Smooth muscle cell of the brain vasculature (primary cell): ENCODE measurements at places on chromosomes 13 and 19.
A peak's percentile ranks its signal among the peaks of the same experiment; 100 is the strongest.

GRCh38 chr19:14411161-14411937 lies 7.8 kb downstream of the DDX39A start:
- no peak for DNase-seq

- no peak for DNase-seq
Measured at GRCh38 chr13:113726961-113727411, 32.0 kb upstream of the TMEM255B start.

- no peak for DNase-seq
Measured at GRCh38 chr19:33905937-33906577, 109.4 kb downstream of the KCTD15 start.

DNA sequence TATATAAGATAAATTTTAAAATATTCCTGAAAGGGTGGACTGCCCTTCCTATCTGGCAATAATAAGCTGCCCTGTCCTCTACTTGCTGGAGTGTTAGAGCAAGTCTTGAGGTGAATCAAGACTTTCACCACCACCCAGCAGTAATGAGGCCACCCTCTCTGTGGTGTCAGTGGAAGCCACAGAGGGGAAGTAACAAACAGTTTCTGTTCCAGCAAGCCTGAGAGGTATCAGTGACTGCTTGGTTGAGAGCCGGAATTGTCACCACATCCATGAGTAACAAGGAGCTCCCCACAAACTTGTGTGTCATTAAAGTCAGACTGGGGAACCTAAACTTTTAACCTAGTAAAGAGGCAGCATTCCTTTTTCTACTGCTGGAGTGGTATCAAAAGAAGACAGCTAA lies 532.7 kb upstream of the SPRY2 start:
- no peak for DNase-seq

- DNase-seq, result no peak
Measured at GRCh38 chr13:50509771-50510441, 333.6 kb downstream of the DLEU7 start.

DNA sequence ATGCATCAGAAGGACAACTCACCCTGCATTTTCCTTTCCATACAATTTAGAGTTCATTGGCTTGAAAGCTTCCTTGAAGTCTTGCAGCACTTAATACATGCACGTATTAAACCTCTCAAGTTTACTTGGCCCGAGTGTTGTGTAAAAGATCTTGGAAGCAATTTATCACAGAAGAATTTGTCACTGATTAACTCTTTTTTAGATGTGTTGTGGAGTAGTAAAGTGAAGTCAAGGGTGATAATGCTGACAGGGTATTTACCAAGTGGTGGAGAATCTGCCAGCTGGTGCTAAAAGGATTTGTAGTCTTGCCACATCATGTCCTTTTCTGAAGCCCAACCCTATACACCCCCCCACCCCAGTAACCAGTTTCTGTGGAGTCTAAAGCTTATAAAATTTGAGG lies 421.0 kb upstream of the MIR17HG start:
- no peak for DNase-seq

DNA sequence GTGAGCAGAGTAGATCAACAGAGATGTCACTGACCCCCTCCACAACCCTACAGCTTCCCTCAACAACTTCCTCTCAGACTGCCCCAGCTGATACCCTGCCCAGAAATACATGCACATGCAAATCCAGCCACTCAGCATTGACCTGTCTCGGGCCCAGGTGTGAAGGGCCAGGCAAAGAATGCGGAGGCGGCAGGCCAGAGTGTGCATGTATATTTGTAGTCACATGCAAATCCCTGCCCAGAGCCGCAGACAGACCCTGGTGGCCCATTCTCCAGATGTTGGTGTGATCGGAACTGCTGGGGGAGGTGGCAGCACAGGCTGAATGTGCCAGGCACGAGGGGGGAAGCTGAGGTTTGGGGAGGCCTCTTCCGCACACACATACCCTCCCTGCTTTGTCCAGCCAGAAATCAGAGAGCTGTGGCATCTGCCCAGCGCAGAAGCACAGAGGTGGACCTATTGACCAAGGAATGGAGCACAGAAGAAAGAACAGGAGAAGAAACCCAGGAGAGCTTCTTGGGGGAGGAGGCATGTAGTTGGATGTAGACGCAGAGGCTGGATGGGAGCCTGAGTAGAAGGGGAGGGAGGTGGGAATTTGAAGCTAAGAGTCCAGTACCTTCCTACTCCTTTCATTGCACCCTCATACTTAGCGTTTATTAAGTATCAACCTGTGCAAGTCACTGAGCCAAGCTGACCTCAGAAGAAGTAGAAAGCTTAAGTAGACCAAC lies 14.4 kb downstream of the MEF2B start:
- no peak for DNase-seq

GRCh38 chr19:50451223-50451534 lies 18.5 kb downstream of the MYBPC2 start:
- no peak for DNase-seq

- no peak for DNase-seq
Measured at GRCh38 chr13:70634893-70635292, 526.6 kb upstream of the KLHL1 start.

DNA sequence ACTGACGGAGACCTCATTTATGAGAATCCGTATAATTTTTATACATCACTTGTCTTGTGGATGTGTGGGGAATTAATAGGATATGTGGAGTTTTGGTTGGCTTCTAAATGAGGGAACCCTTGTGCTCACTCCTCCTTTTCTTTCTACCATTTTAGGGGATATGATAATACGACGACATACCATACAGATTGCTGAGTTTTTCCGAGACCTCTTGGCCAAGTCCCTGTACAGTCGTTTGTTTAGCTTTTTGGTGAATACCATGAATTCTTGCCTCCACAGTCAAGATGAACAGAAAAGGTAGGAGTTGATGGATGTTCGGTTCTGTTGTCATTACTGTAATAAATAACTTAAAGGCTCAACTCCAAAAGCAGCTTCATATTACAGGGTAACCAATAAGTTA lies 335.2 kb downstream of the MYO16 start:
- DNase-seq, result no peak

DNA sequence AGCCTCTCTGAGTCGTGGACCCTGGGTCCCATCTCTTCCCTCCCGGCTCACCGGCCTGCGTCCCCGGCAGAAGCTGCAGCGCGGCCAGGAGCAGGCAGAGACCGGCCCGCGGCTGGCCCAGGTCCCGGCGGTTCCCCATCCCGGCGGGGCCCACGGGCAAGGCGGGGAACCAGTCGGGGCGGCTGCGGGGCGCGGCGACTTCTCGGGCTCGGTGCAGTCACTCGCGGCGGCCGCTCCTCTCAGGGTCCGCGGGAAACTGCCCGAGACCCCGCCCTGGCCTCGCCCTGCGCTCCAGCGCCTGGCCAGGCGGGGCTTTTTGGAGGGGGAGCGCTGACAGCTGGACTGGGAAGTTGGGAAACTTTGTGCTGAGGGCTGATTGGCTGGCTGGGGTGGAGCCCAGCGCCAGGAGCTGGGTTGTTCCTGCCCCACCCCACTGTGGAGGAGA lies at the start of gene COL5A3:
COL5A3 (minus strand) TSS at position 258 of the 445 bp plus-strand sequence; CDS start at position 139, 119 bp downstream.
- DNase-seq, result no peak

DNA sequence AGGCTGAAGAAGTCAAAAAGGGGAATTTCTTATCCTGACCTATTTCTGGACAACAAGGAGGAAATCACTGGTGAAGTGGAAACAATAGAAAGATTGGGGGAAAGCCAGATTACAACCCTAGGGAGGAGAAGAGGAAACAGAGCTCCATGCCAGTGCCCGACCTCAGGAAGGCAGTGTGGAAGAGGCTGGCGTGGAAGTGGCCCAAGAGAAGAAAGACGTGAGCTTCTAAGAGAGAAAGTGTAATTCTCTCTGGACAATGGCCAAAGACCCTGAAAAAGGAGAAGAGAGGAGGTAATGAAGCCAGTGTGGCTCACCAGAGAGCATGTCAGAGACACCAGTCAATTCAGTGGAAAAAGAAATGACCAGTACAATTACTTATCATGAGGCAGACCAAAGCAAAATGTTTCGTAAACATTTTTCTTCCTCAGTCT lies 52.6 kb upstream of the URAD start:
- no peak for DNase-seq

- DNase-seq, result no peak
Measured at GRCh38 chr13:93872376-93872775, 607.1 kb downstream of the DCT start.

DNA sequence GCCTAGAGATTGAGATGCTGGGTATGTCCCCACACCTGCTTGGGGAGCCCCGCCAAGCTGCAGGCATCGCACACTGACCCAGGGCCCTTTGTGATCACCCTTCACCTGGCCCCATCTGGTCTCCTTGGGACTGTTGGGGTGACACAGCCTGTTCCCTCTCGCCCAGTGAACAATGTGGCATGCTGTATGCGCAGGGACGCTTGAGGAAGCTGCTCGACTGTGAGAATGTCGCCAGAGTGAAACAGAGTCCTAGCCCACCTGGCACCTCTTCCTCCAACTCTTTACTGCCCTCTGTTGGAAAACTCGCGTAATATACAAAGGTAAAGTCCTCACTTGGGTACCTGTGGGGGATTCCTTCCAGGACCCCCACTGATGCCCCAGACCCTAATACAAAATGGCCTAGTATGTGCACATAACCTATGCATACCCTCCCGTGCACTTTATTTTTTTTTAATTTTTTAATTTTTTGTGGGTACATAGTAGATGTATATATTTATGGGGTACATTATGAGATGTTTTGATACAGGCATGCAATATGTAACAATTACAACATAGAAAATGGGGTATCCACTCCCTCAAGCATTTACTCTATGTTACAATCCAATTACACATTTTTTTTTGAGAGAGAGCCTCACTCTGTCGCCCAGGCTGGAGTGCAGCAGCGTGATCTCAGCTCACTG lies 9.0 kb downstream of the BLOC1S3 start:
- DNase-seq, result no peak

DNA sequence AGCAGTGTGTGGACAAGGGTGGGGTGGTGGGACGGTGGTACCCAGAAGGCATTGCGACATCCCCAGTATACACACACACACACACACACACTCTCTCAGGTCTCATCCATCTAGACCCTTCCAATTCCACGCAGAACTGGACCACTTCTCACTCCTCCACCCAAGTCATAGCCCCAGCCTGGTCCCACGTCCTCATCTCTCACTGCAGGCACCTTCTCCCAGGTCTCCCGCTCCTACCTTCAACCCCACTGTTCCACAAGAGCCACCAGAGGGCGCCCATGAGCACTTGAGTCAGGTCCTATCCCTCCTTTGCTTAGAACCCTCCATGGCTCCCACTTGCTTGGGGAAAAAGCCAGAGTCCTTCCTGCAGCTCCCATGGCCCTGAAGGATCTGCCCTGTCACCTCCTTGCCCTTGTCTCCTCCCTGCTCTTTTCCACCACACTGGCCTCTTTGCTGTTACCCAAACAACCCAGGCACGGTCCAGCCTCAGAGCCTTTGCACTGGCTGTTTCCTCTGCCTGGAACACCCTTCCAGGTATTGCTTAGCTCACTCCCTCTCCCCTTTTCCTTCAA lies 62.6 kb downstream of the IER2 start:
- DNase-seq, result peak; percentile 12

- no peak for DNase-seq
Measured at GRCh38 chr13:75021151-75021550, 460.8 kb downstream of the TBC1D4 start.

DNA sequence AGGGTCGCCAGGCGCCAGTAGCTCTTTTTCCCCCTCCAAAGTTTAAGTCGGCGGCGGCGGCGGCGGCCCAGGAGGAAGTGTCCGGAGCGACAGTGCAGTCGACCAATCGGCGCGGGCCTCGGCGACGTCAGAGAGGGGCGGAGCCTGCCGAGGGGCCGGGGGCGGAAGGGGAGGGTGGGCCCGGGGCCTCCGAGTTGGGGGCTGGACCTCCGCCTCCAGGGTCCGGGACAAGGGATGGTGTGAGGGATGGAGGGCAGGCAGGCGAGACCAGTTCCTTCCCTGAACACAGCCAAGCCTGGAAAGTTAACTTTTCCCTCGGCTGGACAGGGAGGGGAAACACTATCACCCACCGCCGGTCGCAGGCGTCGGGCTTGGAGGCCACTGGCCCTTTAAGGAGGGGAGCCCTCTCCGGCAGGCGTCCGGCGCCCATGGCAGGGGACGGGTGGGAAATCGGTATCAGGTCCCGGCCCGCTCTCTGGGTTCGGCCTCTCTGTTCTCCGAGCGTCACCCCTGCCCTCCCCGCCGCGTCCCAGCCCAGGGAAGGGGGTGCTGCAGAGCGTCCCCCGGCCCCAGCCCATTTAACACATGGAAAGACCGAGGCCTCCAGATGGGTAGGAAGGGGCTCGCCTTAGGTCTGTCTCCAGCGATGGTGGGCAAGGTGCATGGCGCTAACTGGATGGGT lies at the start of gene PRKD2:
PRKD2 (minus strand) TSS at position 81 of the 682 bp plus-strand sequence. CDS start 744 bp downstream, outside the sequence.
- no peak for DNase-seq

DNA sequence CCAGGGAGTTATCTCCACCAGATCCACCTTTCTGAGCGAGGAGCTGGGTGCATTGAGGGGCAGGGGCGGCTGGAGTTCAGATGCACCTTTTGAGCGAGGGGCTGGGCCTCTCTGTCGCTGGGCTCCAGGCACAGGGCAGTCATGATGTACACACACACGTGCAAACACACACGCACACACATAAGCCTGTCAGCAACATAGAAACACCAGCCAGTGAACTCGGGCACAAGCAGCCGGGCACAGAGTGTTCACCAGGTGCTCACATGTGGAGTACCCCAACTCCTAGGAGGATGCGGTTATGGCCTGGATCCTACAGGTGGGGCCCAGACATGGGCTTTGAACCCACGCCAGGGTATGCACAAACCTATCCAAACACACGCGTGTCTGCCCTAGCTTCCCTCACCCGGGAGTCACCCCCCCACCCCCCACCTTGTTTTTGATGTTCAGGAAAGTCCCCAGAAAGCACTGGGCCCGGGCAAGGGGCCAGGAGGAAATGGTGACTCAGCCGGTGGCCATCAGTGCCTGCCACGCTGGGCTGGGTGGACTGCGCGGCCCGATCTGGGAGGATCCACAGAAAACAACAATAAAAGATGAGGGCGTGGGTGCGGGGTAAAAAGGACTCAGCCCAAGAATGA lies 13.3 kb downstream of the ARRDC2 start:
- DNase-seq, result peak; percentile 75

DNA sequence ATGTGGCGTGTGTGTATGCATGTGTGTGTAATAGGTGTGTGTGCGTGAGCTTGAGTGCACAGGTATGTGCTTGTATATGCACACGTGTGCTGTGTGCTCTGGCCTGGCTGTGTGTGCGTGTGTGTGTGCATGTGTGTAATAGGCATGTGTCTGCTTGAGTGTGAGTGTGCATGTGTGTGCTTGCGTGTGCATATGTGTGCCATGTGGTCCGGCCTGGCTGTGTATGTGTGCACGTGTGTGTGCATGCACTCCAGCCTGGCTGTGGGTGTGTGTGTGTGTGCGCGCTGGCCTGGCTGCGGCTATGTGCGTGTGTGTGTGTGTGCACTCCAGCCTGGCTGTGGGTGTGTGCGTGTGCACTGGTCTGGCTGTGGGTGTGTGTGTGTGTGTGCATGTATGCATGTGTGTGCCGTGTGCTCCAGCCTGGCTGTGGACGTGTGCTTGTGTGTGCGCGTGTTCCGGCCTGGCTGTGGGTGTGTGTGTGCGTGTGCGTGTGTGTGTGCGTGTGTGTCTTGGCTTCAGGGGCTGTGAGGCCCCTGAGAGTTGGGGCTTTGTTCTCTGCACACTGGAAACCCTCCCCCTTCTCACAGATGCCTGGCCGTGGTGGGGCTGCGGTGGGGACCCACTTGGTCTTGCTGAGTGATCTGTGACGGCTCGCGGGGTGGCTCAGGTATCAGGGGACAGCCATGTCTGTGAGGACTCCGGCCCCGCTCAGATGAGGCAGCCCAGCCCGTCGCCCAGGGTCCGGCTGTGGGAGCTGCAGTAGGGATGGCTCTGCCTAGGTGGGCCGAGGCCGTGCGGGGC lies 8.2 kb downstream of the SPPL2B start:
- DNase-seq, result no peak

- no peak for DNase-seq
Measured at GRCh38 chr13:28129911-28130693, 8.2 kb upstream of the PAN3 start.

- DNase-seq, result no peak
Measured at GRCh38 chr13:110010404-110011138, 224.2 kb upstream of the IRS2 start.
